ENCODE measurements at places on chromosomes 3 and 15. TPM values are rescaled to one million over a fixed set of nuclear protein-coding genes. Genes with fewer than 3 reads are reported as not detected.

DNA sequence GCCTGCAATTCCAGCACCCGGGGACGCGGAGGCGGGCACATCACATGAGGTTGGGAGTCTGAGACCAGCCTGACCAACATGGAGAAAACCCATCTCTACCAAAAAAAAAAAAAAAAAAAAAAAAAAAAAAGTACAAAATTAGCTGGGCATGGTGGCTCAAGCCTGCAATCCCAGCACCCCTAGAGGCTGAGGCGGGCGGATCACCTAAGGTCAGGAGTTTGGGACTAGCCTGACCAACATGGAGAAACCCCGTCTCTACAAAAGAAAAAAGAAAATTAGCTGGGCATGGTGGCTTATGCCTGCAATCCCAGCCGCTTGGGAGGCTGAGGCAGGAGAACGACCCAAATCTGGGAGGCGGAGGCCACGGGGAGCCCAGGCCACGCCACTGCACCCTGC lies 7.5 kb upstream of the FAN1 start:
- H3K4me3 ChIP-seq: no peak overlapping the region
- H3K27me3 ChIP-seq: no peaks in the 10 kb centered on the region
- no peaks in the 10 kb centered on the region for H3K36me3 ChIP-seq
- H3K4me1 ChIP-seq: no peaks in the 10 kb centered on the region
- no peak overlapping the region for H3K27ac ChIP-seq

GRCh38 chr3:52318186-52318816 lies 2.2 kb downstream of the DNAH1 start:
- H3K4me1 ChIP-seq: peaks cover 8% of the 10 kb centered on the region
- H3K36me3 ChIP-seq: no peaks in the 10 kb centered on the region
- no peak overlapping the region for H3K4me3 ChIP-seq
- no peak for DNase-seq
- H3K27me3 ChIP-seq: no peaks in the 10 kb centered on the region

DNA sequence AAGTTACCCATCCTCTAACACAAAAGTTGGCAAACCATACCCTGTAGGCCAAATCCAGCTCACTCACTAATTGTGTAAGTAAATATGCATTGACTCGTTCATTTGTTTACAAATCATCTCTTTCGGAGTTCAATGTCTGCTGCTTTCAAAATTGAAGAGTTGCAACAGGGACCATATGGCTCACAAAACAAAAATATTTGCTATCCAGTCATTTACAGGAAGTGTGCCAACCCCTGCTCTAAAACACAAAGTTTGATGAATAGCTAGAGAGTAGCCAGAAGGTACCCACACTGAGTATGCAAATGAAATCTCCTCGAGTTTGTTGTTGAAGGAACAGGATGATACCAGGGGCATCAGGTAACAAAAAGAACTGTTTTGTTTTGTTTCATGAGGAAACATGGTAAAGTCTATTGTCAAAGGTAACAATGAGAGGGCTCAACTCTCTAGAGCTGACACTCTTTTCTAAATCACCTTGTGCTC lies 236.2 kb upstream of the THBS1 start:
- H3K4me1 ChIP-seq: no peaks in the 10 kb centered on the region
- H3K27me3 ChIP-seq: no peaks in the 10 kb centered on the region
- H3K27ac ChIP-seq: peak overlapping the region; percentile 69
- H3K4me3 ChIP-seq: no peak overlapping the region
- DNase-seq: no peak

DNA sequence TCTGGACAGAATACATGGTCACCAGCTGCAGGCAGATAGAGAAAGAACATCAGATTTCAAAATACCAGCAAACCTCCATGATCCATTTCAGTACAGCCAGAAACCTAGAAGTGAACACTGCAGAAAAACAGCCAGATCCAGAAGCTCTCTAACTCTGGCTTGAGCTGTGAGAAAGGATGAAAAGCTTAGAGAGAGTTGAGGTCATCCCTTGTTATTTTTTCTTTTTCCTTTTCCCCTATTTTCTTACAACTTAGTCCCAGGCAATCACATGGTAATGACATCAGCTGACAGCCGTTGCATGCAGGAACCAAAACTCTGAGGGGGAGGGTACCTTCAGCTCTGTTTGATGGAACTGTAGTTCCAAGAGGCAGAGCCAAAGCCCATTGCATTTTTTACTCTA lies 113.2 kb downstream of the TCF12 start:
- H3K36me3 ChIP-seq: no peaks in the 10 kb centered on the region
- peak overlapping the region; percentile 14 for H3K27ac ChIP-seq
- peaks cover 7% of the 10 kb centered on the region for H3K4me1 ChIP-seq
- peak; percentile 35 for DNase-seq
- H3K27me3 ChIP-seq: no peaks in the 10 kb centered on the region

DNA sequence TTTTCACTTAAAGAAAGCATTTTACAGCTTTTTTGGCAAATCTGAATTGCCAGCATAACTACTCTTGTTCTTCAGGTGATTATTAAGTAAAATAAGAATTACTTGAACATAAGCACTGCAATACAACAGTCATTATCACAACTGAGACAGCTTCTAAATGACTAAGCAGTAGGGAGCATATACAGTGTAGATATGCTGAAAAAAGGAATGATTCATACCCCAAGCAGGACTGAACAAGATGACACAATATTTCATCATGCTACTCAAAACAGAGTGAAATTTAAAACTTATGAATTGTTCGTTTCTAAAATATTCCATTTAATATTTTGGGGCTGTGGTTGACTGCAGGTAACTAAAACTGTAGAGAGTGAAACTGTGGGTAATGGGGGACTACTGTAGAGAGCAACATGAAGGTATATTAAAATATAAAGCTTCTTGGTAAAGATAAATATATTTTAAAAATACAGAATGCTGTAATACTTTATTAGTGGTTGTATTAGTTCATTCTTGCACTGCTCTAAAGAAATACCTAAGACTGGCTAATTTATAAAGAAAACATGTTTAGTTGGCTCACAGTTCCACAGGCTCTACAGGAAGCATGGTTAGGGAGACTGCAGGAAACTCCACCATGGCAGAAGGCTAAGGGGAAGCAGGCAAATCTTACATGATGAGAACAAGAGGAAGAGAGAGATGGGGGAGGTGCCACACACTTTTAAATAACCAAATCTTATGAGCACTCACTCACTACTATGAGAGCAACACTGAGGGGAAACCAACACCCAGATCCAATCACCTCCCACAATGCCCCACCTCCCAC lies 84.8 kb downstream of the DCLK3 start:
- H3K36me3 ChIP-seq: no peaks in the 10 kb centered on the region
- no peak overlapping the region for H3K27ac ChIP-seq
- H3K4me1 ChIP-seq: no peaks in the 10 kb centered on the region
- H3K4me3 ChIP-seq: no peak overlapping the region
- no peak for DNase-seq

GRCh38 chr3:155078711-155079467 lies 1.2 kb upstream of the MME start:
- H3K36me3 ChIP-seq: no peaks in the 10 kb centered on the region
- H3K27me3 ChIP-seq: peaks cover 39% of the 10 kb centered on the region
- H3K4me3 ChIP-seq: peak overlapping the region; percentile 81
- DNase-seq: no peak

DNA sequence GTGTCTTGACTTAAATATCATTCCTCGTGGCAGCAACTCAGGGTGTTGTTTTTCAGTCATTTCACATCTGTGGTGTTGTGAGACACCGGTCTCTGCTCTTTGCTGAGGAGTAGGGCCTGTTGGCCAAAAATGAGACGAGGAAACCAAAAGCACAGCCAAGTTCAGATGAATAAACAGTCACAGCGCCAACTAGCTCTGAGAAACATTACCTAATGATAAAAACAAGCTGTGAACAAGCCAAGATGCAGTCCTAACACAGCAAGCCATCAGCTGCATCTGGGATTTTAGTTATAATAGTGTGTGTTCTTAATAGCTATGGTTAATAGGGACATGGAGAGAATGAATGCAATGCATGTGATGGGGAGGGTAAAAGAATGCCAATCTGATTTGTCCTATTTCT lies 843.4 kb upstream of the DPPA4 start:
- no peak overlapping the region for H3K4me3 ChIP-seq
- H3K36me3 ChIP-seq: no peaks in the 10 kb centered on the region
- H3K27me3 ChIP-seq: no peaks in the 10 kb centered on the region
- H3K4me1 ChIP-seq: no peaks in the 10 kb centered on the region

The CLDN11 gene
- 21.9 TPM for total RNA-seq

The BCL2A1 gene
- total RNA-seq: 7.8 TPM

The CCDC13 gene
- total RNA-seq: 0.63 TPM

The LDHAL6B gene
- total RNA-seq: not detected
